ENCODE measurements at places on chromosomes 7 and 10.

- no peak for DNase-seq
Observed at GRCh38 chr7:72405871-72406270, 6.3 kb downstream of the CALN1 start.

- DNase-seq = no peak
Observed at GRCh38 chr7:31553661-31554081, 39.8 kb downstream of the ITPRID1 start.

DNA sequence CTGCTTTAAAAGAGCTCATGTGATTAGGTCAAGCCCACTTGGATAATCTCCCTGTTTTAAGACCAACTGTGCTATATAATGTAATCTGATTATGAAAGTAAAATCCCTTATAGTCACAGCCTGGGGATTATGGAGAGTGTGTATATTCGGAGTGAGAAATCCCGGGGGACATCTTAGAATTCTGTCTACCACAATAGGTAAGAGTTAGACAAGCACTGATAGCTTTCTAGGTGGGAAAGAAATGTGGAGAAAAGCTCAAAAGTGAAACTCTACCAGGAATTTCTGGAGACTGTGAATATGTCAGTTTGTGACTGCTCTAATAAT is 2.9 kb upstream of the VCL start:
- no peak for DNase-seq

DNA sequence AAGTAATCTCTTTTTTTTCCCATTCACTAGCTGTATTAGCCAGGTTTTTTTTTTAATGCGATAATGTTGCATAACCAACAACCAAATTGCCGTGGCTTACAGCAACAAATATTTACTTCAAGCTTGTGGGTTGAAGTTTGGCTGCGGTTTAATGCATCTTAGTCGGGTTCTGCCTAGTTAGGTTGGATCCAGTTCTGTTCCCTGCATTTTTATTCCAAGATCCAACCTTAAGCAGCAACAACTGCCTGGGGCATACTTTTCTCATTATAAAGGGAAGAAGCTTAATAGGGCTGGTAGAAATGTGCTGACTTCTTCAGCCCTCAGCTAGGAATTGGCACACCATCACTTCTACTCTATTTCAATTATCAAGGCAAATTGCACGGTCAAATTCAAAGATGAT is 1115.5 kb upstream of the AUTS2 start:
- no peak for DNase-seq

DNA sequence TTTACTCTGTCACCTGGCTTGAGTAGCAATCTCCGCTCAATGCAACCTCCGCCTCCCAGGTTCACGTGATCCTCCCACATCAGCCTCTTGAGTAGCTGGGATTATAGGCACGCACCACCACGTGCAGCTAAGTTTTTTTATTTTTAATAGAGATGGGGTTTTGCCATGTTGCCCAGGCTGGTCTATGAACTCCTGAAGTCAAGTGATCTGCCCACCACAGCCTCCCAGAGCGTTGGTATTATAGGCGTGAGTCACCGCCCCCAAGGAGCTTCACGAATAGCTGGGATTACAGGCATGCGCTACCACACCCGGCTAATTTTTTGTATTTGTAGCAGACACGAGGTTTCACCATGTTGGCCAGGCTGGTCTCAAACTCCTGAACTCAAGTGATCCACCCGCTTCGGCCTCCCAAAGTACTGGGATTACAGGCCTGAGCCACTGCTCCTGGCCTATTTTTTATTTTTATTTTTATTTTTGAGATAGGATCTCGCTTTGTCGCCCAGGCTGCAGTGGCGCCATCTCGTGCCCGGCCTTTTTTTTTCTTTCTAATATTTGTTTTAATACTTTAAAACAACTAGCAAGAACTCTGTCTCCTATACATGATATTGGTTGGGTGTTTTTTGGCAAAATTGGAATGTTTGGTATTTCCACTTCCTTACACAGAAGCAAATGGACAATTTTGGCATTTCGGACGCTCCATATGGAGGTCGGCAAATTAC is 1.1 kb downstream of the EFCAB10 start:
- DNase-seq = no peak

DNA sequence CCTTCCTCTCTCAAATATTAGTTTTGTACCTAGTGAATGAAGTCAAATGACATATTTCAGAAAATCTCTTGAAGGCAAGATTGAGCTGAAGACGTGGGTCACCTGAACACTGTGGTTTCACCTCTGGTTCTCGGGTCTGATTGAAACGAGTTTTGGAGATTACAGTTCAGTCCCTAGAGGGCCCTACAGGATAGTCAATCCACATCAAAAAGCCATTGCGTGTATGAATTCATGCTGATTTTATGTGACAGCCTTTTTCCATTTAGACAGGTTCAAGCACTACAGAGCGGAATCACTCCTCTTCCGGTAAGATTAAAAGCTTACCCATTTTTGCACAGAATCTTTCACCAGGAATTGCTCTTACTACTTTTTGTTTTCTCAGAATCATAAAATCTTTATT is 62.2 kb downstream of the VIM start:
- no peak for DNase-seq

DNA sequence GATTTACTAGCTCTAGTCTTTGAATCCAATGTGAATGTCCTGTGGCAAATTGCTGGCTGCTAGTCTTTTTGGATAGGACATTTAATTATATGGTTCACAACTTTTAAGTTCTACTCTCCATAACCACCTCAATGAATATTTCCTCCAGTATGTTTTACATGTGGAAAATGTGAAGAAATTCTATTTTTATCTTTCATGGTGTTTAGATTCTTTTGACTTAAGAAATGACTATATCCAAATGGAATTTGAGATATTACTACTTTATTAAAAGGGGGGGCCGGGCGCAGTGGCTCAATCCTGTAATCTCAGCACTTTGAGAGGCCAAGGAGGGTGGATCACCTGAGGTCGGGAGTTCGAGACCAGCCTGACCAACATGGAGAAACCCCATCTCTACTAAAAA is 202.0 kb downstream of the ARL4A start:
- no peak for DNase-seq

DNA sequence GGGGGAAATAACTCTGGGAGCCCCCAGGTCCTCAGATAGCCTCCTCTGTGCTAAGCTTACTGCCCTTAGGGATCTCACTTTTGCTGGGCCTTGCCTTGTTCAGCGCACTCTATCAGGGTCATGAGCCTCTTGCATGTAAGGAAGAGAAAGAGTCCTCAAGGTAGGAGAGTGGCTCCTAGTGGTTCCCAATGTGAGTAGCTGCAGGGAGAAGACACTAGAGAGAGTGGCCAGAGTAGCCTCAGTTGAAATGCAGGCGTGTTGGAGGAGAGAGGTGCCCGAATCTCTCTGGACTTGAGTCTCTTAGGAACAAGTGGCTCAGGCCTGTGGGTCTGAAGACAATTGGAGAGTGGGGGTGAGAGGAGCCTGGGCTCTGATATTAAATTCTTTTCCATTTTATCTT is 94.3 kb upstream of the SORCS3 start:
- no peak for DNase-seq

DNA sequence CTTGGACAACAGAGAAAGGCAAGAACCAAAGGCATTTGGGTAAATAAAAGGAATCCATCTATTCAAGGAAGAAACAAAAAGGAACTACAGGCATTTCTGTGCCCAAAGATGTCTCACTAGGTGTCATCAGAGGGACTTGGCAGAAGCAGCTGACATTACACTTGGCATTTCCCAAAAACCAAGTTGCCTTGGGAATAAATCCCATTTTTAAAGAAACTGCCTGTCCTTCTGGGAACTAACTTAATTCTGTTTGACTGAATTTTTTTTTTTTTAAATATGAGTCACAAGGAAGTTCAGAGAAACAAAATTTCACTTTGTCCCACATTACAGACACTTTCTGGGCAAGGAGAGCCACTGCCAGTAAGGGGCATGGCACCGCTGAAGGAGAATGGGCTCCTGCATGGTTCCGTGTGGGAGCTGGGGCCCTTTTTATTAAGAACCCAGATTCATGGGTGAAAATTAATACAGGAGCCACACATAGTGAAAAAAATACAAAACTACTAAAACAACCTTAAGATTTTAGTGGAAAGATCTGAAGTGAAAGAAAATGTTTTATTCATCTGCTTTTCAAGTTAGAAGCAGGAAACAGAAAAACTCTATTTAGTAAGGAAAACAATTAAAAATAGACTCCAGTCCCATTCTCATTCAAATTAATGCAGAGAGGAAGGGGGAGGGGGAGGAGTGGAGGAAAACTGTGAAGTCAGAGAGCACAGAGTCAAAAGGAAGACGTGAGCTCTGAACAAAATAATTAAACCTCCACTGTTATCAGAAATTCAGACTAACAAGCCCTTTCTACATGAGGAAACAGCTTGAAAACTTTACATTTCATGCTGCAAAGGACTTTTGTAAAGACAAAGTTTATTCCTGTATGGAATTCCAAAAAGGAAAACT is 118.4 kb upstream of the PDLIM1 start:
- no peak for DNase-seq

DNA sequence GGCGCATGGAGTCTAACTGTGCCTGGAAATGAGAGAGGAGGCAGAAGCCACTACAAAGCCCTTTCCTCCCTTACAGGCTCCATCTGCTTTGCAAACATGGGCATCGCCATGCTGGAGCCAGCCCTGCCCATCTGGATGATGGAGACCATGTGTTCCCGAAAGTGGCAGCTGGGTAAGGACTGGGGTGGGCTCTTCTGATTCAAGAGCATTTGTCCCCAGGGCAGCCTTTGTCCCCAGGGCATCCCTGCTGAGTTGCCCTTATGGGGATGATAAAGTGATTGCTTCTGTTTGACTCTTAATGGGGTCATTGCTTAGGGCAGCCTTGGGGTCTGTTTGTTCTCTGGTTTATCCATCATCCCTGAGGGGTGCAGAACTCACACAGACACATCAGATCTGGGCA is 16.8 kb downstream of the SLC18A2 start:
- DNase-seq = no peak

DNA sequence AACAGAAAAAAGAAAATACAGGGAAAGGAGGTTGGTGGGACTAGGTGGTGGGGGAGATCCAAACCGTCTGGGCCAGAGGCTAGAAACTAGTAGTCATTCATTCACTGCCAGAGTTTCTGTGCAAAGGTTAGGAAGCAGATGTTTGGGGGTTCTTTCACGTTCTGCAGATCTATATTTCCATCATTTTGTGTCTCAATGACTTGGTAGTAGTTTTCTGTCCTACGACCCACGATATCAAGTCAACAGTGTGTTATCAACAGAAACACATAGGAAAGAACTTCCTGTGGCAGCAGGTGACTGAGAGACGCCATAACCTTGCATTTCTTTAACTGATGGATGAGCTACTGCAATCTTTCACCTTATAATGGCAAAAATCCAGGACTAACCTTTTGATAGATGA is 1.8 kb downstream of the CEP55 start:
- no peak for DNase-seq

GRCh38 chr10:110149259-110149658 is 58.1 kb upstream of the MXI1 start:
- no peak for DNase-seq

DNA sequence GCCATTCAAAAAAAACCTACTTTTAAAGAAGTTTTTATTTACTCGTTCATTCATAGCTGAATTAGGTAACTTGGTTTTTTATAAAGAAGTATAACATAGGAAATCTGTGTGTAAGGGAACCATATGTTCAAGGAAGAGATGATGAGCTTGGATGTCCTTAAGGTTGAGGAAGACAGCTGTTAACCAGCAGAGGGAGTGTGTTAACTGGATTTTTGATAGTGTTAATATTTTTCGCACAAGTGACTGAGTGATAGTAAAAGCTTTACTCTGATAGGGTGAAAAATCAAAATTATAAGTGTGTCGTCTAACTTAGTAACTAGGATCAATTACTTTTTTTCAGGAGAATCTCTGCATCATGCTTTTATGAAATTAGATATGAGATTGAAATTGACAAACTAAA is 134.7 kb downstream of the ARL5B start:
- DNase-seq = no peak

GRCh38 chr7:71835056-71835455 is 577.1 kb downstream of the CALN1 start:
- no peak for DNase-seq

DNA sequence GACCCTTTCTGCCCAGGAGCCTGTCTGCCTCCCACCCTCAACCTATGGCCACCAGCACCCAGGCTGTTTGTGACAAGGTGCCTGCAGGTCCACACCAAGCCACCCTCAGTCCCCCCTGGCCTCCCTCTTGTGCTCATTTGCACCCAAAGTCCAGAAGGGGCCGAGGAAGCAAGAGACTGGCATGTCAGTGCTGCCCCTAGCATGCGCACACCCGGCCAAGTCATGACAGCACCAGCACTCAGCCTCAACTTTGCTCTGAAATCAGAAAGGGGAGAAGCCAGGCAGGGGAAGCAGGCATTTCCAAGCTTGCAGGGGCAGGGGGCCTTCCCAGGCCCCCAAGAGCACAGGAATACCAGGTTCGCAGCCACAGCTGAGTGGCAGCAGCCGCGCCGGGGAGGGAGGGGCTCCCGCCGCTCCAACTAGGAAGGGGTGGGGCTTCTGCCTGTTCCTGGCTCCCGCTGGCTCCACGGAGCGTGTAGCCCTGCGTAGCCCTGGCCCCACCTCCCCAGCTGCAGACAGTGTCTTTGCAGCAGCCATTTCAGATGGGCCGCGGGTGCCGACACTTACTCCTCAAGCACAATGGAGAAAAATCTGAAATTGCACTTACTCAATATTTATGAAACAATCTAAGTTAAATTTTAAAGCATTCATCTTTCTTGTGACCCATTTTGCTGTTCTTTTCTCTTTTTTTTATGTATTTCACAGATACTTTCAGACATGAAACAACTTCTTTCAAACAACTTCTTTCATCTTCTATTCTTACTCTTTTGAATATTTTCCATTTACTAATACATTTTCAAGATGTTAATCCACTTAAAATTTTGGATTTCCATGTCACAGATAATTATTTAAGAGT is 54.9 kb upstream of the ABCB5 start:
- DNase-seq = no peak

- no peak for DNase-seq
Observed at GRCh38 chr10:2990764-2991163, 76.6 kb upstream of the PFKP start.

- no peak for DNase-seq
Observed at GRCh38 chr7:2860627-2861133, 16.6 kb upstream of the GNA12 start.

GRCh38 chr10:12388671-12389070 is 39.3 kb downstream of the CAMK1D start:
- no peak for DNase-seq

DNA sequence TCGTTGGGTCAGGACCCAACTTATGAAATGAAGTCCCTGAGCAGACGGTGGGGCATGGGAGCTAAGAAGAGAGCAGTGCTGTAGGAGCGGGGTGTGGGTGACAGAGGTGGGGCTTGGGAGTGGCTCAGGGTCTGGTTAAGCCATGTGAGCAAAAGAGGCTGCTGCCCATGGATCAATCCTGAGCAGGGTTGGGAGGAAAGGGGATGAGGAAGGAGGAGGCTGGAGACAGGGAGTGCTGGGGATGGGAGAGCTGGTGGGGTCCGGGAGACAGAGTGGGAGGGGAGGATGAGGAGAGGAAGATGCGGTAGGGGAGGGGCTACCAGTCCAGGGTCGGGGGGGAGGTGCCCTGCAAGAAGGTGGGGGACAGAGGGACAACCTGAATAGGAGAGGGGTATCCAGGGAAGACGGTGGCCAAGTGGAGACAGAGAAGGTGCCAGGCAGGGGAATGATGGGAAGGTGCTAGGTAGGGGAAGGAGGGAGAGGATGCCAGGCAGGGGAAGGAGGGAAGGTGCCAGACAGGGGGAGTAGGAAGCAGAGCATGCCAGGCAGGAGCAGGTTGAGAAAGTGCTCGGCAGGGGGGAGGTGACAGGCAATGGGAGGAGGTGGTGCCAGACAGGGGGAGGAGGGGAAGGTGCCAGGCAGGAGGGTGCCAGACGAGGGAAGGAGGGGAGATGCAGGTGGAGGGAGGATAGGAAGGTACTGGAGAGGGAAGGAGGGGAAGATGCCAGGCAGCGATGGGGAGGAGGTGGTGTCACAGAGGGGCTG is 27.5 kb upstream of the SMARCD3 start:
- DNase-seq = no peak
